Posterior cingulate gyrus (tissue), 11 donors: ENCODE measurements at places on chromosomes 16 and 17.

- no peak for DNase-seq
Observed at GRCh38 chr17:78346605-78347250, 13.1 kb downstream of the SOCS3 start.

GRCh38 chr16:72769876-72770275 is 278.1 kb downstream of the ZFHX3 start:
- DNase-seq: no peak

DNA sequence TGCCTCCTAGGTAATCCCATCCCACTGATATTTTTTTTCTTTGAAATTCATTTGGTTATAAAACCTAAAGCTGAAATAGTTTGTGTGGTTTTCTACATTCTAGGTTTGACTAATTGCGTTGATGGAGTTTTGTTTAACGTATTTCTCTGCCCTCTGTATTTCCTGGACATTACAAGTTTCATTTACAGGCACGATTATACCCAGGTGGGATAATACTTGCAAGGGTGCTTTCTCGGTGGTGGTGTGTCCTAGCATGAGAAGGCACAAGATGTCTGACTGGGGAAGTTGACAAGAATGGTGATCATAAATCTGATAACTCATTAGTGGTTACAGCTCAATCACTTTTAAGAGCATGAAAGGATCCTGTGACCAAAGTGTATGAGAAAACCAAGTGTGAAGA is 45.0 kb downstream of the DYNLRB2 start:
- DNase-seq: no peak

- no peak for DNase-seq
Observed at GRCh38 chr17:71963351-71963750, 157.5 kb upstream of the SOX9 start.

GRCh38 chr16:3797904-3798811 is 80.8 kb upstream of the TRAP1 start:
- no peak for DNase-seq

DNA sequence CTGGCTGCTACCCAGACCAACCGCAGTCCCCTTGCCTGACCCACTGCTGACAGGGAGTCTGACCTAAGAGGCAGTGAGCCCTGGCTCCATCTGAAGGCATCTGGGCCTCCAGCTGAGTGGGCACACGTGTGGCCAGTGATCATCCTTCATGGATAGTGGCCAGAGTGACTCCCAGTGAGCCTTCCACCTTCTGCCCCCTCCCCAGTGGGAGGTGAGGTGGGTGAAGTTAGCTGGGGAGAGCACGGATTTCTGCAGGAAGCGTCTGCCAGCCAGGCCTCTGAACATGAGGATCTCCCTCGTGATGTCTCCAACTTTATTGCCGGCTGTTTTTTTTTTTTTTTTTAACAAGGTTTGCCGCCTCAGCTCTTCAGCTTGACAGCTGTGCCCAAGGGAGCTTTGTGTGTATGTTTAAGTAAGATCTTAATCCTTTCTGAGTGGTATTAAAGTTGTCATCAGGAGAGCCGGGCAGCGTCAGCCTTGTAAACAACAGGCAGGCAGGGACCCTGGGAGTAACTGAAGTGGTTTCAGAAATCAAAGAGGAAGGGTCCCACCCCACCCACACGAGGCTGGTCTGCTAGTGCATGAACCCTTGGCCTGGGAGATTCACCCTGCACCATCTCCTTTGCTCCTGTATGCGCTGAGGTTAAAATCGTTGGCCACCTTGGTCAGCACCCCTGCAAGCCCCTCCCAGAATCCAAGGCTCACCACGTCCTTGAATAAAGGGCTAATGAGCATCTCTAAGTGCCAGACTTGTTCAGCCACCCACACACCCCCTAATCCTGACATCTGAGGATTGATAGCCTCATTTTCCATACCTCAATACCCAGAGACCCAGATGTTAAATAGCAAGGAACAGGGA is 33.3 kb downstream of the RHBDL3 start:
- no peak for DNase-seq

- no peak for DNase-seq
Observed at GRCh38 chr17:2955931-2956582, 107.3 kb downstream of the OR1D5 start.

DNA sequence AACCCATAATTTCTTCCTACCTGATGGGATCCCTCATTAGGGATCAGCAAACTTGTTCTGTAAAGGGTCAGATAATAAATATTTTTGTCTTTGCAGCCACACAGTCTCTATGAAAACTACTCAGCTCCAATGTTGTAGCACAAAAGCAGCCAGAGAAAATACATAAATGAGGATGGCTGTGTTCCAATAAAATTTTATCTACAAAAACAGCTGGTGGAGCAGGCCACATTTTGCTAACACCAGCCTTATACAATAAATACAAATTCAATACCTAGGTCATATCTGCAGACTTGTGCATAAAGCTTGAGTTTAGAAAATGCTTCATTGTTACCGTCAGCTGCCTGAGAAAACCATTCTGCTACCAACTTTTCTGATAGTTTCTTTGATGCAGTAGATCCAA is 38.4 kb upstream of the INTS2 start:
- no peak for DNase-seq

DNA sequence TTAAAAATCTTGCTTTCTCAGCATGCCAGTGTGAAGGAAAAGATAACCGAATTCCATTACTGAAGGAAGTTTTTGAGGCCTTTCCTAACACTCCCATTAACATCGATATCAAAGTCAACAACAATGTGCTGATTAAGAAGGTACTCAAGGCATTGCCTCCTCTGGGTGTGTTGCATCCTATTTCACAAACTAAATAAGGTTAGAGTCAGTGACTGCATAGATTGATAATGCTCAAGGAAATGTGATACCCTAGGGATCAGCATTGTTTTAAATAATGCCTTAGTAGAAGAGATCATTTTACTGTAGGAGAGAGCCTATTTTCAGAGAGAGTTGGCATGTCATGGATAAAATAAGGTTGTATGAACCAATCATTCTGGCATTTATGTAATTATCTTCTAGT is 36.8 kb downstream of the GDPD1 start:
- DNase-seq: no peak

GRCh38 chr16:25005445-25006306 is 9.5 kb downstream of the ARHGAP17 start:
- no peak for DNase-seq

- DNase-seq: no peak
Observed at GRCh38 chr16:76879420-76879819, 311.6 kb upstream of the MON1B start.

- DNase-seq: no peak
Observed at GRCh38 chr17:3506054-3506453, 30.3 kb downstream of the ASPA start.

DNA sequence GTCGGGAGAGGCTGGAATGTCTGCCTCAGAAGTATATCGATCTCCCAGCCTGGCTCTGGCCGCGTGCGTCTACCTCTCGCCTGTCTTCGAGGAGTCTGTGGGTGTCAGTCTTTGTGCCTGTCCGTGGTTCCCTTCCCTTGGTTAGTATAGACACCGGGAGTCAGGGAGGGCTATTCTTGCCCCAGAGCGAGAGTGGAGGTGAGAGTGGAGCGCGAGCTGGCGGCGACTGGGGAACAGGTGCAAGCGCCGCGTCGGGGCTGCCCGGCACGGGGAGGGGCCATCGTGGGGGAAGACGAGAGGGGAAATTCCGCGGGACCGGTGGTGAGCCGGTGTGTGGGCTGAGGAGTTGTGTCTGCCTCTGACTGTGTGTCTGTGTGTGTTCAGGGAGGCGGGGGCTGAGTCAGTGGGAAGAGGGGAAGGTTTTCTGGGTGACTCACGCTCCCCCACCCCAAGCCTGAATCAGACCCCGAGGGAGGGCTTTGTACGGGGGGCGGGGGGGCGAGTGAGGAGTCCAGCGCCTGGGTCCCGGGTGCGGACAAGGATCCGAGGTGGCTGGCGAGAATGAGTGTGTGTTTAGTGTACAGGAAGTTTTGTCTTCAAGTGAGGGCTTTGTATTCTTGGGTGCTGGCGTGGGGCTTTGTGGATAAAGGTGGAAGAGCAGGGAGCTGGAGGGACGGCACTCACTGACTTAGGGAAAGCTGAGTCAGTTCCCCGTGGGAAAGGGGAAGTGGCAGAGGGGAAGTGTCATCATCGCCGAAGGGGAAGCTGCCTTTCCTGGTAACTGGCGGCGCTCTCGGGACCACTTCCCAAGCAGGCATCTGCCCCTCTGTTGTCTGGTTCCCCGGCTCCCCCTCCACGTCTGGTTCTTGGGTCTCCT is 8.6 kb downstream of the KDM6B start:
- DNase-seq: peak; percentile 68

DNA sequence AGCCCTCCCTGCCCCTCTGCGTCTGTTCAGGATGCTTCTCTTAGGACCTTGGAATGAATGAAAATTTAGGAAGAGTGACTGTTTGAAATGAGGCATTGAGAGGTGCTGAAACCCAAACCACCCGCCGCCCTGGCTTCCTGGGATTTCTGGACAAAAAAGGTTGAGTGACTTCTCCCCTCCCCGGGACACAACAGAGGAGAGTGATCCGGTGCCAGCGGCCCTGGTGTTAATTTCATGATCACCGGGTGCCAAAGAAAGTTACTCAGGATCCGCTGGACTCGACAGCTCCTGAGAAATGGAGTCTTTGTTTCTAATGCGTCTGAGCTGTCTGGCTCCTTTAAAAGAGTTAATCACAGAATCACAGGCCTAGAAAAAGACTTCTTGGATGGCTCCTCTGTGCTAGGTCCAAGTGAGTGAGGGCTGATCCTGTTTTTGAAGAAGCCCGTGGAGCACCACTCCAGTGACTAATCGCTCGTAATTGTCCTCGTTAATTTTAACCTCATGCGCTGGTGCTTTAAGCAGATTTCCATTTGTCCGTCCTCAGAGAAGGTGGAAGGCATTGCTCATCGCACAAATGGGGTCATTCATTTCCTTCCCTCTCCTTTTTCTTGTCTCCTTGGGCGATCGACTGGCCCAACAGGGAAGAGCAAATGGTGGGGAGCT is 144.4 kb upstream of the ZFHX3 start:
- DNase-seq: no peak

DNA sequence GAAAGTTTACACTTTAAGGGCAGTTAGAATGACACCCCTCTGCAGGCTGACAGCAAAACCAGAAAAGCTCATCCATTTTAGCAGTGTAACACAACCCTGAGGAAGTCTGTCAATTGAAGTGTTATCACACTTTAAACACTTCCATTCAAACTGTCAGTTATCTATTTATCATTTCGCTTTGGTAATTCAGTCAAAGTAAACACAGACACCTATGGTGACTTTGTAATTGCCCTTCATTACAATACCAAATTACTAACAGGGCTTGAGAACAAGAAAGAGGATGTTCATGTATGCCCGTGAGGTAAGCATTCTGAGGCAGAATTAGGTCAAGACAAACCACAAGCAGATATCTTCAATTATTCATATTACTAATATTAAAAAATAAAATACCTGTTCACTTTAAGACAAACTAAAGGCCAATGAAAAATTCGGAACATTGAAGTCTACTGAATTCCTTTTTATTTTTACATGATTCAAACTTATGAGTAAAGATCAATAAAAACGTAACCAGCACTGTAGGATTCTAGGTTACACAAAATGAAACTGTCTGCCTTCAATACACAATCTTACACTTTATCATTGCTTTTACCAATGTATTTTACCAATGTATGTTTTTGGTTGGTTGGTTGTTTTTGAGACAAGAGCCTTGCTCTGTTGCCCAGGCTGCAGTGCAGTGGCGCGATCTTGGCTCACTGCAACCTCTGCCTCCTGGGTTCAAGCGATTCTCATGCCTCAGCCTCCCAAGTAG is 57.1 kb downstream of the BRIP1 start:
- no peak for DNase-seq

DNA sequence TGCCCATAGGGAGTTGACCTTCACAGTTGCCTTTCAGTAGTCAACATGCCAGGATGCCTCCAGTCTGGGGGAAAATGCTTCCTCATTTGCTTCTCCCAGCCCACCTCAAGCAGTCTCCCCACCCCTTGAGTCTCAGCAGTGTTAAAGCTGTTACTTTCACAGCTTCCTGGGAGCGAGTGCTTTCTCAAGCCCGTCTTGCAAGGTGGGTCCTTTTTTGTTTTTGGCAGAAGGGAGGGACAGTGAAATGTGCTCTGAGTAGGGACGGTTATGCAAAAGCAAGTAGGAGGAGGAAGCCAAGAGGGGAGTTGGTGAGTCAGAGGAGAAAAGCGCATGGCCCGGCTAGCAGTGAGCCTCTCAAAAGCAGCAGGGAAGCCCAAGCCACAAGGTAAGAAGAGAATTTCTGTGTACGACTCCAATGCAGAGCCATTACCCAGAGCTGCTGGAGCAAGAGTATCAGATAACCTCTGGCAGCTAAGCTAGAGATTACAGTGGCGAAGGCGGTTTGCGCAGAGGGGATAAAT is at the start of gene CHST4:
Gene CHST4, plus strand, starts transcription at position 316 of the 521 bp plus-strand sequence. CDS start 10,252 bp downstream, outside the sequence.
- DNase-seq: no peak

DNA sequence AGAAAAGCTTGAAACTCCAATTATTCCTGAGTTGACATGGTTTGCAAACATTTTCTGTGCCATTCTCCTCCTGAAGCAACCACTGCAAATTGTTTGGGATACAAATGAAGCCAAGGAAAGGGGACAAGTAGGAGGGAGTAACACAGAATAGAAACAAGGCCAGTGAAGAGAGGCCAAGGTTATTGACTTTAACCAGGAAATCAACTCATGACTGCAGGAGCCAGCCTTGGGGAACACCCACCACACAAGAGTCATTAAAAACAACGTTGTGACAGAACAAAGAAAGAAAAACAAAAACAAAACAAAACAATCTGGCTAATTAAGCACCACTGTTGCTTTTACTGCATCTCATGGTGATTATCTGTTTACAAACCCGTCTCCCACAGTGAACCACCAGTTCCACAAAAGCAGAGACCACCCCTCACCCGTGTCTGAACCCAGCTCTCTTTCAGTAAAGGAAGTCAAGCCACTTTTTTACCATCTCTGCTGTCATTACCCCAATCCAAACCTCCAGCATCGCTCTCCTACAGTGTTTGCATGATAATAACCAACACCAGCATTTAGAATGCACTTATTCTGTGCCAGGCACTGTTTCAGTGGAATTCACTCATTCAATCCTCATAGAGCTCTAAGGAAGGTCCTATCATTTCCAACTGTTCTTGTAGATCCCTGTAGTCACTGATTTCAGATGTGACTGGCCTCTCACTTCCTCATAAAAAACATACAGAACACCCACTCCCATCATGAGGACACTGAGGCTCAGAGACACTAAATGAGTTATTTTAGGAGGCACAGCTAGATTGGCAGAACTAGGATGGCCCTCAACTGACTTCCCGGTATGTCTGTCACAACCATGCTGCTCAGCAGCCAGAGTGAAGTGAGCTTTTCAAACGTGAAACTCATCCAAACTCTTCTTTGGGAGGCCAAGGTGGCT is 2.0 kb downstream of the ZDHHC1 start:
- DNase-seq: no peak

GRCh38 chr17:76307966-76308338 is at the start of gene QRICH2:
QRICH2 (minus strand) TSS chr17:76308276; CDS start chr17:76307998, 278 bp downstream.
- peak; percentile 70 for DNase-seq

- DNase-seq: no peak
Observed at GRCh38 chr17:6162892-6163291, 92.7 kb downstream of the WSCD1 start.

- no peak for DNase-seq
Observed at GRCh38 chr16:86450691-86451090, 59.6 kb upstream of the FOXF1 start.

- no peak for DNase-seq
Observed at GRCh38 chr17:48014595-48015111, 22.9 kb downstream of the COPZ2 start.

- DNase-seq: peak; percentile 15
Observed at GRCh38 chr17:40459636-40460603, 16.7 kb downstream of the IGFBP4 start.

- no peak for DNase-seq
Observed at GRCh38 chr16:24381470-24382118, 125.5 kb downstream of the CACNG3 start.
